ENCODE measurements at places on chromosomes 1 and 21.

DNA sequence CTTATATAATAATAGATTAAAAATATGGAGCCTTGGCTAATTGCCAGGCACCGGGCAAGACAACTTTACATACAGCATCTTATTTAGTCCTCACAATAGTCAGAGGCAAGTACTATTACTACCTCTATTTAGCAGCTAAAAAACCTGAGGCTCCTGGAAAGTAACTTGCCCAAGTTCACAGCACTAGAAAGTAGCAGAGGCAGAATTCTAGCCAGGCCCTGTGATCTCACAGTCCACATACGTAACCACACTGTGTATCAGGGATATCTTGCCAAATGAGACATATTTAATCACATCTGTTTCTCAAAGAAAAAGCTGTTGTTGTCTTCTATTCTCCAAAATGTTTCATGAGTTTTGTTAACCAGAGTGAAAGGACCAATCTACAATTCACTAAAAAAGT is 378.5 kb downstream of the PLPP3 start:
- no peak for DNase-seq

DNA sequence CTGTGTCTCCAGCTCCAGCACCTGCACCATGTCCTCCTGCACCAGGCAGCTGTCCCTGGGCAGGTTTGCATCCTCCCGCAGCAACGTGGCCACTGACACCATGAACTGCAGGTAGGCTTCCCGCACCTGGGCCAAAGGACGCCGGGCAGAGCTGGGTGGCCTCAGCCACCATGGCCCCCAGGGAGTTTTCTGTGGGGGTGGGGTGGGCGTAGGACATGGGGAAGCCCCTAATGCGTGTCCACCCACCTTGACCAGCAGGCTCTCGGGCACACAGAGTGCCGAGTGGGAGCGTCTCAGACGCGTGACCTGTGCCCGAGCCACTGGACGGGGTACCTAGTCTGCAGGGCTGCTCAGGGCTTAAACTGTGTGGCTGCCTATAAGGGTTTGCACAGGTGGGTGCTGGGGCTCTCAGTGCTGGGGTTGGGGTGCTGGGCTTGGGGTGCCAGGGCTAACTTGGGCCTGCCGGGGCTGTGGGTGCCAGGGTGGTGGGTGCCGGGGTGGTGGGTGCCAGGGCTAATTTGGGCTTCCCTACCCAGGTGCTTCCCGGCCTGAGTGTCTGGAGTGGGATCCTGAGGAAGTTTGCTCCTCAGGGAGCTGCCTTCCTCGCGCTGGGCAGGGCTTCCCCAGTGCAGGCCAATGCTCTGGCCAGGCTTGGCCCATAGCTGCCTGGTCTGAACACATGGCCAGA is 17.7 kb downstream of the PRXL2B start:
- DNase-seq: no peak

DNA sequence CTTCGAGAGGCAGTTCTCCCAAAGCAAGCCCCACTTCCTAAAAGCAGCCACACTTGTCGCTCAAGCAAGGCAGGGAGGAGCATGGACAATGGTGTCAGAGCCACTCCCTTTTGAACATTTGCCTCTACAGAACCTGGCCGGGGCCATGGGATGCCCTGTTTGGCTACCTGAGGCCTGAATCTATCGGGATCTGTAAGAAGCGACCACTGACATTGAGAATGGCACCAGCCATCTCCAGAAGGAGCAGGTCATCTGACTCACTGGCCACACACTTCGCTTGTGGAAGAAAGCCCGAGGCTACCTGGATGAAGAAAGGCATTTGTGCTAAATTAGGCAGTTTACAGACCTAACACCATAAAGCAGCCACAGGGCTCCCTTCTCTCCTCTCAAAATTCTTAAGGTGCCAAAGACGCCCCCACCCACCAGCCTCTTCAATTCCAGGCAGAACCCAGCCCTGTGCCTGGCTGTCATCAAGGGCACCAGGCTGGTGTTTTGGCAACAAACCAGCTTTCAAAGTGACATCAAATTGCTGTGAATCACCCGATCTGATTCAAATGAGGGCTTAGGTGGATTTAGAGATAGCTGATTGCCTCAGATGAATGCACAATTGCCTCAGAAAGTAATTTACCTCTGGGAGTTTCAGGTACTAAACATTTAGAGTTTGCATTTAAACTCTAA is 104.8 kb downstream of the ETS2 start:
- DNase-seq: no peak

- DNase-seq: no peak
These were observed 16.5 kb downstream of the GORAB start for GRCh38 chr1:170548497-170548896.

DNA sequence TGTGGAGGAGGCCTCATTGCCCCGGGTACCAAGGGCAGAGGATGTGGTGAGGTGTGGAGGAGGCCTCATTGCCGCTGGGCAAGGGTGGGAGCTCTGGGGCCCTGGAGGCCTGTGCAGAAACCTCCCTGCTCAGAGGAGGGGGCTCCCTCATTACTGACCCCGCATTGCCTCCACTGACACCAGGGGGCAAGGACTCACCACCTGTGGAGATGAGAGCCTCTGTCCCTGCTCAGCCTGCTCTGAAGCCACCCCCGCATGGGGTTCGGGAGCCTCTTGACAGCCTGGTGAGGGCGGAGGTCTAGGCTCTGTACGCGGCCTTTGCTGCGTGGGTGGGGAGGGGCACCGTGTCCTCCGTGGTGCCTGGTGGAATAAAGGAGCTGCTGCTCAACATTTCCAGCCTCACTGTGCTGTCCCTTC is 95.0 kb upstream of the COL6A1 start:
- no peak for DNase-seq

- peak; percentile 38 for DNase-seq
These were observed 22.7 kb downstream of the MATN1 start for GRCh38 chr1:30700528-30701257.

DNA sequence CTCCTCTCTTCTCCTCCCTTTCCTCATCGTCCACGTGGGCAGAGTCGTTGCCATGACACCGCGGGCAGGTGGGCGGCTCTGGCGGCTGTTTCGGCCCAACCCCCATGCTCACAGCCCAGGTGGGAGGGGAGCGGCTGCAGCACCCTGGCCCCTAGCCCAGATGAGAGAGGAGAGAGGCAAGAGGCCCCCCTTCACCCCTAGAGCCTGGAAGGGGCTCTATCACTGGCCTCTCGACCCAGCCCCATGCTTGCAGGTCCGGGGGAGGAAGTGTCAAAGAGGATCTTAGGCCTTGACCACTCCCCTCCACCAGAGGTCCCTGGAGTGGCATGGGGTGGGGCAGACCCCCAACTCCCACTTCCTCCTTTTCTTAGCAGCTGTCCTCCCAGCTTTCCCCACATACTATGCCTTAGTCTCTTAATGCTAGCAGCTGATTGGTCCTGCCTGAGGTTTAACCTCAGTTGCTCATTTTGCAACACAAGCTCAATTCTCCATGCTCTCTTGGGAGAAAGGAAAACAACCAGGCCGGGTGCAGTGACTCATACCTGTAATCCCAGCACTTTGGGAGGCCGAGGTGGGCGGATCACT is 10.4 kb downstream of the DLGAP3 start:
- no peak for DNase-seq

GRCh38 chr1:151292207-151293030 is 10.3 kb downstream of the ZNF687 start:
- DNase-seq: no peak

- DNase-seq: no peak
These were observed 40.2 kb upstream of the KCNA10 start for GRCh38 chr1:110559157-110559556.

- DNase-seq: no peak
These were observed 1.8 kb upstream of the WLS start for GRCh38 chr1:68234094-68234493.

- DNase-seq: peak; percentile 68
These were observed 12.1 kb upstream of the NES start for GRCh38 chr1:156689035-156689952.

DNA sequence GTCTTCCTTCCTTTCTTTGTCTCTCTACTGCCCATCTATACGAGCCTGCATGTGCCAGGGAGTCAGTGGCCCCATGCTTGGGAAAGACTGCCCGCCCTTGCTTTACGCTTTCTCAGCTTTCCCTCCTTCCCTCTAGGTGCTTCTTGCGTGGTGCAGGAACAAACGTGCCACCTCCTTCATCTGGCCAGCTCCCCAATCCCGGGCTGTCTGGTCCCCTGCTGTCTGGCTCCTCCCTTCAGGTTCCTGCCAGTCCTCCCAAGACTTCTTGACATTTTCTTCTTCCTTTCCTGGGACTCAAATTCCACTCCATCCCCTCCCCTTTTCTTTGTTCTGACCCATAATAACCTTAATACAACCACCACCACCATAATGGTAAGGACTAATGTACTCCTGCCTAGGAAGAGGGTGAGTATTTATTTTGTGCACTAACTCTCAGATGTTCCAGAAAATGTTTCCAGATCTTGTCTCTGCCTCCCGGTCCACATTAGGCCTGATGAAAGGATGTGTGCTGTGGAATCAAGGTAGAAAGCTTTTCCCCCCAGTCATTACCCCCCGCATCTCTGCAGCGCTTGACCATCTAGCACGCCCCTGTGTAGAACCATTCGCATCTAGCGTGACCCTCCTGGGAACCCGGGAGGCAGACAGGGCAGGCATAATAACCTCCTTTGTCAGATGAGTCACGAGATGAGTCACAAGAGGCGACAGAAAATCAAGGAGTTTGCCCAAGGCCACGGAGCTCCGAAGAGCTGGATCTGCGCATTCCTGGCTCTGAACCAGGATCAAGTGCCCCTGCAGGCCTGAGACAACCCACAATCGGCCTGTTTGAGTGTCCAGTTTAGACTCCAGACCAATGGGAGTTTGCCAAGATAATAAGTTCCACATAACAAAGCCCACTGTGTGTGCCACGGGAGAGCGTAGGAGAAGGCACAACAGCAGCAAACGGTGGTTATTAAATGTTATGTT is 60.1 kb upstream of the NEK2 start:
- peak; percentile 88 for DNase-seq

DNA sequence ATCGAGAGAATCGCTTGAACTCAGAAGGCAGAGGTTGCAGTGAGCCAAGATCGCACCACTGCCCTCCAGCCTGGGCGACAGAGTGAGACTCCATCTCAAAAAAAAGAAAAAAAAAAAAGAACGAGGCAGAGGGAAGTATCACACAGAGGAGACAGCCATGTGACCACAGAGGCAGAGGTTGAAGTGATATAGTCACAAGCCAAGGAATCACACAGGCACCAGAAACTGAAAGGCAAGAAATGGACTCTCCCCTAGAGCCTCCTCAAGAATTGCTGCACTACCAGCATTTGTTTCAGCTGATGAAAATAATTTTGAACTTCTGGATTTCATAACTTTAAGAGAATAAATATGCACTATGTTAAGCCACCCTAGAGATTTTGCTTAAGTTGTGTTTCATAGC is 459.6 kb downstream of the PTPRC start:
- DNase-seq: no peak

DNA sequence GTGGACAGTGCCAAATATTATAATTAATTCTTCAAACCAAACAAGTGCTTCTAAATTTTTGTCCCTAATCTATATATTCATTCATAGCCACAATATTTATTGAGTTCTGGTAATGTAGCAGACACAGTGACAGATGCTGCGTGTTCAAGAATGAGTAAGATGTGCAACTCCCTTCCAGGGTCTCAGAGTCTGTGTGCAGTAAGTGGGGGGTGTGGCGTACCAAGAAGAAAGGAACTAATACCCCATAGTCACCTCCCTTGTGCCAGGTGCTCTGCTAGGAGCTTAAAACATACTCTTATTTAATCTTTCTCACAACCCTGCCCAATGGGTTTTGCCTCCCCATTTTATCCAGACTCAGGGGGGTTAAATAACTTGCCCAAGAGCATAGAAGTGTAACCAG is 358.7 kb downstream of the BARHL2 start:
- DNase-seq: no peak

DNA sequence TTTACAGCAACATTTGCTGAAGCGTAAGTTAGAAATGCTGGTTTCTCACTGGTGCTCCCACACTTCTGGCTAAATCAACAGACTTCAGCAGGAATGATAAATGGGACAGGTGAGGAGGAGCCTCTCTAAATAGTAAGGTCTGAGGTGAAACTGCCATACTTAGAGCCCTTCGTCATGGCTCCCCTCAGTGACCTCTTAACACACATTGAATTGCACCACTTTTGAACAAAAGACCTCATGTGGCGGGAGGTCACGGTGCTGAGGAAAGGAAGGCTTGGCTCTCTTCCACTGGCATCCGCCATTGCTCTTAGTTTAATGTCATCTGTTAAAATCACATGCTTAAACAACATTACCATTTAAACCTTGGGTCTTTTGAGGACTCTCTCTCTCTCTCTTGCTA is 3.4 kb downstream of the MAP3K7CL start:
- DNase-seq: no peak

- DNase-seq: no peak
These were observed 18.4 kb upstream of the FOXO6 start for GRCh38 chr1:41342774-41343355.

GRCh38 chr1:212727386-212728181 is 27.9 kb upstream of the BATF3 start:
- no peak for DNase-seq

GRCh38 chr1:172991674-172992400 is 58.9 kb downstream of the TNFSF18 start:
- DNase-seq: no peak

GRCh38 chr1:185680453-185680852 is 53.7 kb upstream of the HMCN1 start:
- no peak for DNase-seq

DNA sequence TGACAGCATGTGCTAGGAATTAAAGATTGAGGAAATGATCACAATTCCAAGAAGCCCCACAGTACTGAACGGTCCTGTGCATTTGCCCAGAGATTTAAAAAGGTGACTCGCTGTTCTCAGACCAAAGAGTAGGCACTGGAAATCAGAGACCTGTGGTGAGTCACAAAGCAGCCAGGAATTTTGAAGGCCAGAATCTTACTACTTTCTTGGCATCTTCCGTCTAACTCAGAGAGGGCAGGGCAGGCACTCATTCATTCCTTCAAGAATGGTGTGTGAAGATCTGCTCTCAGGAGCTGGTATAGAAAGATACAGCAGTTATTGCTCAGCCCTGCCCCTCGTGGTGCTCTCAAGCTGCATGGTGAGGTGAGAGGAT is 57.9 kb downstream of the BRINP2 start:
- DNase-seq: no peak
